ENCODE measurements at places on chromosomes 5 and 9. TPM values are rescaled to one million over a fixed set of nuclear protein-coding genes. Genes with fewer than 3 reads are reported as not detected.

- DNase-seq, result no peak
These were observed 94.6 kb upstream of the SMC2 start for GRCh38 chr9:103999375-104000062.

DNA sequence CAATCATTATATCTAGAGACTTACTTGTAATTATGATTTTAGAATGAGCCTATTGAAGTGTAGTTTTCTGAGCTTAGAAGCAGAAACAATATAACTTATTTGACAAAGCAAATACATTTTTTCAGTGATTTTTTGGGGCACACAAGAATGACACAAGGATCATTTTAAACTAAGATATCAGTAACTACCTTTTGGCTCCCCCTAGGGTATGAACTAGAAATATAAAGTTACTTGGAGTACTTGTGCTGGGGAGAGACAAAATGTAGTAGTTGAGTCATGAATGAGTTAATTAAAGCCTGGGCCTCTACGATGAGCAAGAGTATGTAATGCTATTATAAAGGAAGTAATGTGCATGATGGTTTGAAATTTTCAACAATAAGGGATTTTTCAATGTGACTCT lies 1244.1 kb upstream of the ACO1 start:
- DNase-seq, result peak; percentile 24

- peak; percentile 80 for DNase-seq
These were observed 4.8 kb downstream of the SUB1 start for GRCh38 chr5:32589942-32590869.

- no peak for DNase-seq
These were observed 53.0 kb downstream of the ENTREP1 start for GRCh38 chr9:69377981-69378380.

- no peak for DNase-seq
These were observed 137.5 kb upstream of the CDKN2B start for GRCh38 chr9:22146604-22147003.

GRCh38 chr9:14106699-14107098 lies 207.2 kb downstream of the NFIB start:
- DNase-seq, result no peak

Gene TERT
- not detected for polyA plus RNA-seq

DNA sequence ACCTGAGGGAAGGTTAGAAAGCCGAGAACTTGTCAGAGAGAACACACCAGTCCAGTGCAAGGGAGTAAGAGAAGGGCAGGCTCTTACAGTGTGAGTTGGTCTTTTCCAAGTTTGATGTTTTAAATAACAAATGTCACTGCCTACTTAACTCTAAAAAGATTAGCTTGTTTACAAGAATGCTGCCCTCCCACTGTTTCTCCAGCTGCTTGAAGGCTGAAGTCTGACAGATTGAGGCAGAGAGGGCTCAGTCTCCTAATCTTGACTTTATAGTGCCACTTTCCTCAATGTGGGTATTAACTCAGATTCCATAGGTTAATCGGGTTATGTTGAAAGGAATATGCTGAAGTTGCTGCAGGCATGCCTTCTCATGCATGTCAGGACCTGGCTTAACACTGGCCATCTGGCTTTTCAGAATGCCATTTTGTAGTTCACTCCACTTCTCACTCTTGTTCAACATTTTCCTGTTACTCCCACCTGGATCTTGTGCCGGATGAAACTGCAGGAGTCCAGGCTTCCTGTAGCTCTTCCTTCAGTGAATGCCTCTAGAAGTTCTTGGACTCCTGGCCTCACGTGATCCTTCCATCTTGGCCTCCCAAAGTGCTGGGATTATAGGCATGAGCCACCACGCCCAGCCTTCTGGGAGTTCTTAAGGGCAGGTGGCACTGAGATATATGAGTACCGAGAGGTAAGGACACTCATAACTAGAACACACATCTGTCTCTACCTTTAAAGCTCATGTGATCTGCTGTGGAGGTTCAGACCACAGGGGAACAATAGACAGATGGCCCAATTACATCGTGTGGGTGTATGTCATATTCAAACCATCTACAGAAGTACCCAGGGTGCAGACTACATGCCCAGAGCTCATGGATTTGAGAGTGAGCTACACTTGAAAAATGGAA lies 249.7 kb downstream of the ARHGAP26 start:
- no peak for DNase-seq

Gene WDR38
- not detected for polyA plus RNA-seq

Gene PCDHGC3
- 20.0 TPM for polyA plus RNA-seq

Gene RMRP
- polyA plus RNA-seq, result 64.3 TPM

Gene ELOVL7
- polyA plus RNA-seq, result 0.31 TPM

GRCh38 chr5:176810687-176811501 lies 535 bp downstream of the UNC5A start:
- DNase-seq, result no peak

Gene PCBD2
- 7.5 TPM for polyA plus RNA-seq

- DNase-seq, result no peak
These were observed 212.9 kb downstream of the ARHGEF28 start for GRCh38 chr5:73838901-73839300.

DNA sequence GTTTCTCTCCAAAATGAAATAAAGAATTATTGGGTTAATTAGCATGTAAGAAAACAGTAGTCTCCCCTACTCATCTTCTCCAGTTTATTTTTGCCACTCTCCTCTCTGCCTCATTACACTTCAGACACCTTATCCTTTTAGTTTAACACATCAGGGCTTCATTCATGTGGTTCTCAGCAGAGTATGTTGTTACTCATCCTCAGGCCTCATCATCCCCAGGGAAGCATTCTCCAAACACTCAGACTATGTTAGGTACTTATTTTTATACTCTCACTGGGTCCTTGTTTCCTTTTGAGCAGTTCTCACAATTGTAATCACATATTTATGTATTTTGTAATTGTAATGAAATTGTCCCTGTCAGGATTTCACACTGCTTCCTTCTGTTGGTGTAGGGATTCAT lies 470.5 kb downstream of the PDE4D start:
- DNase-seq, result no peak

DNA sequence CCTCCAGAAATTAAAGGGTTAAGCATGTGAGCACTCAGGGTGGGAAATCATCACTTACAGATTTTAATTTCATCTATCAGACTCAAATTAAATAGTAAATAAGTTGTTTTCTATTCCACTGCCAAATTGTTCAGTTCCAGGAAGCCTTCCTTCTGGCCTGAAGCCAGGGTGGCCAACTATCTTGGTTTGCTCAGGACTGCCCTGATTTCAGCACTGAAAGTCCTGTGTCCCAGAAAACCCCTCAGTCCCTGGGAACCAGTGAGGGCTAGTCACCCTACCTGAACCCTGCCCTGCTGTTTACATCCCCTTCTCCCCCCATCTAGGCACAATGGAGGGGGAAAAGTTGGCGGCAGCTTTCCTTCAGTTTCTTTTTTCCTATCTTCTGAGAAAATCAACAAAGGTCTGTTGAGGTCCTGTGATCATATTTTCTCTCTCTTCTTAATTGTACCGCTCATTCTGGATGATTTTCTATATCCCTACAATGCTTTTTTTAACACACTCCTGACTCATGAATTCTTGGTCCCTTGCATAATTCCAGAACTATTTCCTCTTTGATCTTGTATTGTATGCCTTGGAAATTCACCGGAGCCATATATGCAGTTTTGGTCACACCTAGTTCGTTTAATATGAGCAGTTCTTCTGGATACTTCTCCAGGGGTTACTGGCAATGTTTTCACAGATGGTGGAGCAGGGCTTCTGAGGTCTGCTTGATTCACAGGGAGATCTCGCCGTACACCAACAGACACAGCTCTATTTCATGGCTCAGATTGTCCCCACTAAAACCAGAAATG lies 103.8 kb downstream of the MAP1B start:
- DNase-seq, result peak; percentile 60

Gene PRSS3
- polyA plus RNA-seq, result 10.7 TPM

GRCh38 chr9:95107976-95108375 lies 209.5 kb downstream of the FANCC start:
- DNase-seq, result no peak

Gene CENPK
- polyA plus RNA-seq, result 4.2 TPM

- DNase-seq, result peak; percentile 48
These were observed 145.6 kb upstream of the POC5 start for GRCh38 chr5:75862872-75863271.

Gene SOHLH1
- polyA plus RNA-seq, result not detected

- no peak for DNase-seq
These were observed 3.1 kb downstream of the TSPAN17 start for GRCh38 chr5:176650354-176650884.

Gene ANGPTL2
- 5.7 TPM for polyA plus RNA-seq

Gene PCDH1
- polyA plus RNA-seq, result 8.7 TPM

GRCh38 chr9:136339173-136339957 lies 12.0 kb downstream of the GPSM1 start:
- DNase-seq, result peak; percentile 85

Gene SELENOP
- polyA plus RNA-seq, result 166 TPM

- no peak for DNase-seq
These were observed 79.1 kb upstream of the IER5L start for GRCh38 chr9:129256959-129257713.

Gene BAAT
- not detected for polyA plus RNA-seq

Gene RLN2
- polyA plus RNA-seq, result 0.83 TPM

GRCh38 chr5:149913436-149914419 lies 30.9 kb downstream of the PDE6A start:
- no peak for DNase-seq

- no peak for DNase-seq
These were observed 9.3 kb downstream of the PAIP1 start for GRCh38 chr5:43547532-43547931.

- DNase-seq, result no peak
These were observed 143.8 kb downstream of the MAST4 start for GRCh38 chr5:66739951-66740350.

DNA sequence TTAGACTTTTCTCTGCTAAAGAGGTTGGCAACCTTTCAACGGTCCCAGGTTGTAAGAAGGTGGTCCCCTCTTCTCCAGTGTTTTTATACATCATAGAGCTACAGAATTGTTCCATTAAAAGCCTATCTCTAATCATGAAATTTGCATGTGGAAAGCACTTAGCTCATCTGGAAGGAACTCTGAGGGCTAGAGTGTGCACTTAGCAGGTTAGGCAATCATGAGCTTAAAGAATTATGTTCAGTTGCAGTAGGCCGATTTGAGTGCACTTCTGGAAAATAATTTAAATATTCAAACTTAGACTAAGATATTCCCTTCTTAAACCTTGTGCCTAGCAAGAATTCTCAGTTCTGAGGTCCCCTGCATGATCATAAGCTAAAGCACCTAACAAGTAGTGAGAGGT lies 468.7 kb downstream of the SPATA31D1 start:
- no peak for DNase-seq

Gene FGD3
- 2.3 TPM for polyA plus RNA-seq

DNA sequence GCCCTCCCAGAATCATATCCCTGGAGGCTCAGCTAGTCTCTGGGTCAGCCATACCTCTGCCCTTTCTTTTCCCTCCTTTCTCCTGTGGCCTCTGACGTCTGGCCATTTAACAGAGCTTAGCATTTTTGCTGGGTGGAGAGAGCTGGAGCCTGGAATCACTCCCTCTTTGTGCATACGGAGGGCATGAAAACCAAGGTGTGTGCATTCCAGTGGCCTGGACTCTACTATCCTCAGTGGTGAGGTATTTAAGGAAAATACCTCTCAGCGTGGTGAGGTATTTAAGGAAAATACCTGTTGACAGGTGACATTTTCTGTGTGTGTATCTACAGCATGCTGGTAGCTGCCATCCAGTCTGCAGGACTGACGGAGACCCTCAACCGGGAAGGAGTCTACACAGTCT lies 27.5 kb downstream of the TGFBI start:
- DNase-seq, result no peak

DNA sequence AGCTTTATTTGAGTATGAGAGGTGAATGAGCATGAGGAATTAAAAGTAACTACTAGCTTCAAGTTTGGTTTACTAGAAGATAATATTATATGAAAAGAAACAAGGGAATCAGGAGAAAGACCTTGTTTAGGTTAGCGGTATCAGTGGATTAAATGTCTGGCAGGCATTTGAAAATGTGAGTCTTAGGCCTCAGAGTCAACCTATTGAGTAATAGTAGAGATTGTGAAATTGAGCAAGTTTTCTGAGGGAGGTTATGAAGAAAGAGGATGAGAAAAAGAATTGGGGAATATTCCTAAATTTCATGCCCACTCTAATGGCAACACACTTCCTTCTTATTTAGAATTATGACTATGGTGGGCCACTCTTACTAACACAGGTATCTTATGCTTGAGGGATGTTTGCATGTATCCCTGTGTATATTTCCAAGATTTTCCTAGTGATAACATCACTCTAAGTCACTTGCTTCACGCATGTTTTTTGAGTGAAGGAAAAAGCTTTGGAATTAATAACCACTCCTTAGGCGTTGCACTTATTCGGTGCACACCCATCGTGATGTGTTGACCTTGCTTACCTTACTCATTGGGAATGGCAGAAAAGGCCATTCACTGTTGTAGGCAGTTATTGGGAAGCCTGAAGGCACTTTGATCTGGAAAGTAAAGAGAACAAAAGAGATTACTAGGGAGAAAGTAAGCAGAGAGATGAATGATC lies 8.2 kb upstream of the ELL2 start:
- no peak for DNase-seq

Gene TNPO1
- 28.3 TPM for polyA plus RNA-seq

All from stomach (tissue), 19 donors.